ENCODE measurements at places on chromosomes 3 and 15. TPM values are rescaled to one million over a fixed set of nuclear protein-coding genes. Genes with fewer than 3 reads are reported as not detected.

MYLK gene
- total RNA-seq = 17.2 TPM

DNA sequence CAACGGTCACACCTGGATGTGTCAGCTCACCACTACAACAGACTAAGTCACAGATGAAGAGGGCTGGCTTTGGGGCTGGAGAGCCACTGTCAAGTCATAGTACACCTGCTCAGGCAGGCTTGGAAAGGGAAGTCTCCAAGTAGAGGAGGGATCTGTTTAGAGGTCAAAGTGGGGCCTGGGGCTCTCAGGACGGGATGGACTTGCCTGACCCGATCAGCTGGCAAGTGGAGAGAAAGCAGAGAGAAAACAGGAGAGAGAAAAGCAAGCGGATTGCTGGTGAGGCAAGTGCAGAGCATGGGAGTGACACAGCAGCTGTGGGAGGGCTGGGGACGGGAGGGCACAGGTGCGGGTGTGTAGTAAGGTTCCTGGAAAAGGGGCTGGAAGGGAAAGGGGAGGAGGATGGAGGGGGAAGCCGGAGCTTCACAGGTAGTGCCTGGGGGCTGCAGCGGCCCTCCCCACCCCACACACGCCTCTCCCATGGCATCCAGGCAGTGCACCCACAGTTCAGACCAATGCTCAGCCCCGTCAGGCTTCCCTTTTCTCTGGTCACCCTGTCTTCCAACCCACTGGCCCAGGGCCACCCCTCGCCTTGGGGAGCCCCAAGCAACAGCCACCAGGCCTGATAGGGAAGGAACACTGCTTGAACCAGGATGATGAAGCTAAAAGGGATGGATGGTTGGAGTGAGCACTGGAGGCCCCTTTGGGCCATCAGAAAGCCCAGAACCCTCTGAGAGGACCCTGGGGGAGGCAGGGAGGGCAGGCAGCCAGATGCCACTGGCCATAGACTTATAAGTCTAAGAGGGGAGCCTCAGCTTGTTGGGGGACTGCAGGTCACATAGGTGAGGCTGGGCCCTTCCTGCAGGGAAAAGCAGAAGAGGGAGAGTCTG, 8.5 kb downstream of the RPS17 start:
- DNase-seq = no peak

LRRC3B gene
- total RNA-seq = not detected

- no peak for DNase-seq
Observed at GRCh38 chr3:196624907-196625306, 14.6 kb upstream of the NRROS start.

ABI3BP gene
- total RNA-seq = 78.1 TPM

GRCh38 chr3:55531321-55531720, 44.2 kb upstream of the WNT5A start:
- no peak for DNase-seq

NME9 gene
- not detected for total RNA-seq

DNA sequence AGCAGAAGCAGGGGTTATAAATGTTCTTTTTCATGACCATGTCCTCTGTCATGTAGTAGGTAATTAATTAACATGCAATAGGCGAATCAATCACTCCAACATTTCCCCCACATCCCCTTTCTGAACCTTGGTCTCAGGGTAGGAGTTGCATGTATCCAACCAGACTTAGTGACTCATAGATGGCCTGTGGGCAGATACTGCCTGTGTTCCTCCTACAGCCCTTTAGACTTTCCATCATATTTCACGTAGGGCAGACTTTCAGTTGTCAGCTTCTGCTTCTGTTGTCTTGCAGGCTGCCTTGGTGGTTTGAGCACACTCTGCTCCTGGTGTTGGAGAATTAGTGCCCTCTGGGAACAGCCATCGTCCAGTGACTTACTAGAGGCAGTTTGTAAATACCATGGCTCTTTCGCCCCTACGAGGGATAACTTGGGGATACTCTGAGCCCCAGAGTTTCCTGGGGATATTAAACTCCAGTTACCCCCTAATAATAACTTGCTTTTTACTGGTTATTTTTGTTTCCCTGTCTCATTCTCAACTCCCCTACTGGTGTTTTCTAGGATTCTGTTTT, 244.4 kb downstream of the EDEM1 start:
- DNase-seq = no peak

DNA sequence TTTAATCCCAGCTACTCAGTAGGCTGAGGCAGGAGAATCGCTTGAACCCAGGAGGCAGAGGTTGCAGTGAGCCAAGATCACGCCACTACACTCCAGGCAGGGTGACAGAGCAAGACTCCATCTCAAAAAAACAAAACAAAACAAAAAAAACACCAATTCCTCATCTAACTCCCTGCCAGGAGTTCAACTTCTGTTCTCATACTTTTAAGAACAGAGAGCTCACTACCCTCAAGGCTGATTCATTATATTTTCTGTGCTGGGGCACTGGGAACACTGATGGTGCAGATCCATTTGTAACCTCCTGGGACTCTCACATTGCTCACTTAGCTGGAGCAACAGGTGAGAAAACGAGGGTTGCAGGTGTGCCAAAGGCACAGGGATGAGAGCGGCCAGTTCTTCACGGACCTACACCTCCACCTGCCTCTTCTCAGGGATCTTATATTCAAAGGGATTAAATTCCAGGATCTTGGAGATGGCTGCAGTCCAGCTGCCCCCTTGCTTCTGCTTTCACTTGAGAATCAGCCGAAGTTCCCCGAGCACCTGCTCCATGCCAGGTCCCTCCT, 12.3 kb upstream of the CSK start:
- DNase-seq = no peak

IQCF5 gene
- total RNA-seq = not detected

- DNase-seq = no peak
Observed at GRCh38 chr3:59611649-59612443, 562.0 kb upstream of the CFAP20DC start.

DNA sequence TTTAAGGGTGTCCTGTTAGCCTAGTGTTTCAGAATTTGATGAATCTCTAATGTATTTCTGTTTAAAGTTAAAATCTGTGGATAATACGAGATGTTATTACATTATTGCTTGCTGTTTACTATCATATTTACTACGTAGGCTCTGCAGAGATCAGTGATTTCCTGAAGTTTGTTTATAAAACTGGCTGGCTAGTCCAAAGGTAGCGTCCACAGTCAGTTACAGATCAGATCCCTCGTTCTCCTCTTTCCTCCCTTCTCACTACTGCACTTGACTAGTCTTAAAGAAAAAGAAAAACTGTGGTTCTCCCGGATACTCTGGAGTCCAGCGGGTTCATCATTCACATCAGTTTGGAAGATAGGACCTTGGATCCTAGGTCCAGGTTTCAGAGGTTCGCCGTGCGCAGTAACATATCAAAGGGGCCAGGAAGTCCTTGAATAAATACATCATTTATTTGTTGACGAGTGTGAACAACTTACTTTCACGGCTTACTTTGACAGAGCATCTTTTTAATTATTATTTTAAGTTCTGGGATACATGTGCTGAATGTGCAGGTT, 35.9 kb downstream of the ASB7 start:
- no peak for DNase-seq

PYGO1 gene
- total RNA-seq = 7.6 TPM

DNA sequence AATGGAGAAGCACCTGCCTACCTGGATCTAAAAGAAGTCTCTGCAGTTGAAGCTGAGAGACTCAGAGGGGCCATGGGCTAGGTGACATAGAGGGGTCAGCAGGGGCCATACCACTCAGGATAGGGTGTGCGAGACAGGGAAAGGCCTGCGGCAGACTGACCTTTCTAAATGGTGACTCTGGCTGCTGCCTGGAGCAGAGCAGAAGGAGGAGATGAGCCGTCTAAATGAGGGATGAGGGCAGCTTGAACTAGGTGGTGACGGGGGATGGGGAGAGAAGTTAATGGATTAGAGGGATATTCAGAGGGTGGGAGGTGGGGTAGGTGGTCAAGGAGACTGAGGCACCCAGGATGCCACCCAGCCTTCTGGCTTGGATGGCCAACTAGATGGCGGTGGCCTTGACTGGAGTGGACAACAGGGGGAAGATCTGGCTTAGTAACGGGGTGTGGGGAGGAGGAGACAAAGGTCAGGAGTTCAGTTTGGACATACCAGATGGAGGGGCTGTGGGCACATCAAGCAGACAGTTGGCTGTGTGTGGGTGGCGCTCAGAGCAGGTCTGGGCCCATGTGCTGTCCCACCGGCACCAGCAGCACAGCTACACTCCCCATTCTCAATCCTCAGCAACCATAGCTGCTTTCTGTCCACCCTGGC, 3.2 kb upstream of the ITIH1 start:
- no peak for DNase-seq
